ENCODE measurements at places on chromosomes 6 and 20.
A peak's percentile ranks its signal among the peaks of the same experiment; 100 is the strongest.

- DNase-seq = no peak
Observed at GRCh38 chr20:44069203-44070011, 117.6 kb downstream of the JPH2 start.

DNA sequence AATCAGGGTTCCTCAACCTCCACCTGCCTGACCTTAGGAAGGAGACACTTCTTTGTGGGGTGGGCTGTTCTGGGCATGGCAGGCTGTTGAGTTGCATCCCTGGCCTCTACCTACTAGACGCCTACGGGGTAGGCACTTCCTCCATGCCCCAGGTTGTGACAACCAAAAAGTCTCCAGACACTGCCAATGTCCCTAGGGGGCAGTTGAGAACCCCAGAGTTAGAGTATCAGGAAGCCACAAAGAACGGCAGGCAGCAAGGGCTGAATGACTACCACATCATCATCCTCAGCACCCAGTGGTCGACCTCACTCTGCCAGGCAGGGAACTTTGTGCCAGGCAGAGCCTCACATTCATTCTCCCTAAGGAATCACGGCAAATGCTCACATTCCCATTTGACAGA is 21.5 kb downstream of the PMEPA1 start:
- no peak for DNase-seq

DNA sequence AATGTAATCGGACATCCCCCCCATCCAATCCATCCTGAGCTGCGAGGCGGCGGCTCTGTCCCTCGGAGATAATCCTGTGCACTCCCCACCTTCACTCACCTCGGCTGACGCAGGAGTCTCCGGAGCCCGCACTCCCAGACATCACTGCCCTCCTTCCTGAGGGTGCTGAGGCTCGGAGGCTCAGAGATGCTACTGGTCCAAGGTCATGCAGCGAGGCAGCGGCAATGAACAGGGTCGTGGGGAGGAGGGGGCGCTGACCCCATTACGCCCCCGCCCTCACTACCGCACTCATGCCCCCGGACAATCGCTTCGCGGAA is 485 bp downstream of the ADISSP start:
- DNase-seq = no peak

- DNase-seq = no peak
Observed at GRCh38 chr6:52207066-52207465, 20.9 kb downstream of the IL17A start.

DNA sequence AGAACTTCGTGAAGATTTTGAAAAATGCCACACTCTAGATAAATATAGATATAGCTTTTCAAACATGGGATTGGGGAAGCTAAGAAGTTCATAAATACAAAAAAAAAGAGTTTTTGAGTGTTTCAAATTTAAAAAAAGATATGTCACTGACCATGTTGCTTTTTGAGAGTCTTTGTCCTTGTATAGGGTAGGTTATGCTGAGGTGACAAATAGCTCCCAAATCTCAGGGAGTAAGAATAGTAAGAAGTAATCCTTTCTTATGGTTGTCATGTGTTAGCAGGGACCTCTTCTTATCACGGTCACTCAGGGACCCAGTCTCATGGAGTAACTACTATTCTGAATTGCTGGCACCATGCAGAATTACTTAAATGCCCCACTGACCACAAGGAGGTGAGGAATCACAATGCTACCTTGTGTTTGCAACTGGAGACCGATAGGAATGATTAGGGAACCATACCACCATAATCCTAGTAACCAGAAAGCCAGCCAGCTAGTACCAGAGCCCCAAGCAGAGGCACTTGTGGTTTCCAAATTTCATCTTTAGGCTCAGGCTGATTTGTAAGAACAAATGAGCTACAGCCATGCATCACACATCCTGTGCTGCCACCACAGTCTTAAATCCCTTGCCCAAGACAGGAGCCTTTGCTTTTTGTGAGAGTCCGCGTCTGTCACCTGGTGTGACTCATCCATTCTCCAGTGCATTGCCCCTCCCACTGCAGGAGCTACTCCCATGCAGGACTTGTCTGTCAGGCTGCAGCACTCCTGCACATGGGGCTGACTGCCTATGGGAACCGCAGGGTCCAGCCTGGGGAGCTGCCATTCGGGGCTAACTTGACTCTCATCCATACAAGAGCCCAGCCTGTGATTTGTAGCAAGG is 42.4 kb upstream of the ADGRF4 start:
- peak; percentile 23 for DNase-seq

DNA sequence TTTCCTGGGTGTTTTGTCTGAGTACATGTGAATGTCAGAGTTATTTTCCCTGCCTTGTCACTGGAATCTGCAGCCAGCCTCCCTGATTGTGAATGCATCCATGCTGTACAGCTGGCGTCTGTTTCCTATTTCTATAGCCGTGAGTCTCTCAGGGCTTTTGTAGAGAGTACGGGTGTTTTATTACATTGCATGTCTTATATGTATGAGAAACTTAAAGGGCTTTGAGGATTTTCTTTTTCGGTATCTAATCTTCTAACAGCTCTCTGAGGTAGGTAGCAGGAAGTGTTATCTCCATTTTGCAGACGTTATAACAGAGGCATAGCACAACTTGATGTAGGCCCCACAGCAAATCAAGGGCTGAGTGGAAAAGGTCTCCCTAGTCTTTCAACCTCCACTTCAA is 272.9 kb downstream of the PRL start:
- no peak for DNase-seq

GRCh38 chr6:134472046-134472445 is 154.1 kb upstream of the SGK1 start:
- no peak for DNase-seq

DNA sequence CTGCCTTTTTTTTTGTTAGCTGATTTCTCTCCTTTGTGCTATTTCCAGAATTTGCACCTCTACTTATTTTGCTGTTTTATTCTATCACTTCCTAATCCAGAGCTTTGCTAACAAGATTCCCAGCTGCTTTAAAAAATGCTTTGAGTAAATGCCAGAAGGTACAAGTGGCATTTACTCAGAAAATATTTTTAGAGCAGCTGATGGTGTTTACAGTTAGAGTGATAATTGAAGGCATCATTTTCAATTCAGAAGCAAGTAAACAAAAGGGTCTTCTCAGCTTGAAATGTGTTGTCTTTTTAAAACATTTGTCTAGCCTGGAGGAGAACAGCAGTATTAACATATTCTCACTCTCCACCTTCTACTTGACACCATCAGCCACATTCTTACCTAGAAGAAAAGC is 99.9 kb downstream of the OTOR start:
- DNase-seq = no peak

GRCh38 chr6:166907373-166907841 is 48.9 kb downstream of the RNASET2 start:
- no peak for DNase-seq

- DNase-seq = no peak
Observed at GRCh38 chr20:57056651-57057050, 209.8 kb downstream of the BMP7 start.

GRCh38 chr20:16816192-16816591 is 68.0 kb downstream of the OTOR start:
- DNase-seq = no peak

DNA sequence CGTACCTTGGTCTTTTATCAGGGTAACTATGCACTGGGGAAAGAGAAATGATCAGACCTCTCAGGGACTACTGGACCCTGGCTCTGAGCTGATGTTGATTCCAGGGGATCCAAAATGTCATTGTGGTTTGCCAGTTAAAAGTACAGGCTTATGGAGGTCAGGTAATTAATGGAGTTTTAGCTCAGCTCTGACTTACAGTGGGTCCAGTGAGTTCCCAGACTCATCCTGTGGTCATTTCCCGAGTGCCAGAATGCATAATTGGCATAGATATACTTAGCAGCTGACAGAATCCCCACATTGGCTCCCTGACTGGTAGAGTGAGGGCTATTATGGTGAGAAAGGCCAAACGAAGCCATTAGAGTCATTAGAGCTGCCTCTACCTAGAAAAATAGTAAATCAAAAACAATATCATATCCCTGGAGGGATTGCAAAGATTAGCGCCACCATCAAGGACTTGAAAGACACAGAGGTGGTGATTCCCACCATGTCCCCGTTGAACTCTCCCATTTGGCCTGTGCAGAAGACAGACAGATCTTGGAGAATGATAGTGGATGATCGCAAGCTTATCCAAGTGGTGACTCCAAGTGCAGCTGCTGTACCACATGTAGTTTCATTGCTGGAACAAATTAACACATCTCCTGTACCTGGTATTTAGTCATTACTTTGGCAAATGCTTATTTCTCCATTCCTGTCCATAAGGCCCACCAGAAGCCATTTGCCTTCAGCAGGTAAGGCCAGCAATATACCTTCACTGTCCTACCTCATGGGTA is 152.4 kb downstream of the THBS2 start:
- no peak for DNase-seq

DNA sequence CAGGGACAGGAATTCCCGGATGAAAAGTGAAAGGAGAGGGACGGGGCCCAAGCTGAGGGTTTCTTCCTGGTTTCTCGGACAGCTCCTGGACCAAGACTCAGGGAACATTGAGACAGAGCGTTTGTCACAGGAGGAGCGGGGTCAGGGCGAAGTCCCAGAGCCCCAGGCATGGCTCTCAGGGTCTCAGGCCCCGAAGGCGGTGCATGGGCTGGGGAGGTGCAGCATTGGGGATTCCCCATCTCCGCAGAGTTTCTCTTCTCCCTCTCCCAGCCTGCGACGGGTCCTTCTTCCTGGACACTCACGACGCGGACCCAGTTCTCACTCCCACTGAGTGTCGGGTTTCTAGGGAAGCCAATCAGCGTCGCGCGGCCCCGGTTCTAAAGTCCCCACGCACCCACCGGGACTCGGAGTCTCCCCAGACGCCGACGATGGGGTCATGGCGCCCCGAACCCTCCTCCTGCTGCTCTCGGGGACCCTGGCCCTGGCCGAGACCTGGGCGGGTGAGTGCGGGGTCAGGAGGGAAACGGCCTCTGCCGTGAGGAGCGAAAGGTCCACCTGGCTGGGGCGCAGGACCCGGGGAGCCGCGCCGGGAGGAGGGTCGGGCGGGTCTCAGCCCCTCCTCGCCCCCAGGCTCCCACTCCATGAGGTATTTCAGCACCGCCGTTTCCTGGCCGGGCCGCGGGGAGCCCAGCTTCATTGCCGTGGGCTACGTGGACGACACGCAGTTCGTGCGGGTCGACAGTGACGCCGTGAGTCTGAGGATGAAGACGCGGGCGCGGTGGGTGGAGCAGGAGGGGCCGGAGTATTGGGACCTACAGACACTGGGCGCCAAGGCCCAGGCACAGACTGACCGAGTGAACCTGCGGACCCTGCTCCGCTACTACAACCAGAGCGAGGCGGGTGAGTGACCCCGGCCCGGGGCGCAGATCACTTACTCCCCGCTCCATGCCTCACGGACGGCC is 54.6 kb upstream of the POLR1H start:
- DNase-seq = peak; percentile 57

- no peak for DNase-seq
Observed at GRCh38 chr6:112936504-112936903, 589.4 kb downstream of the RFPL4B start.

GRCh38 chr6:28446818-28447511 is 3.7 kb upstream of the ZSCAN23 start:
- no peak for DNase-seq

DNA sequence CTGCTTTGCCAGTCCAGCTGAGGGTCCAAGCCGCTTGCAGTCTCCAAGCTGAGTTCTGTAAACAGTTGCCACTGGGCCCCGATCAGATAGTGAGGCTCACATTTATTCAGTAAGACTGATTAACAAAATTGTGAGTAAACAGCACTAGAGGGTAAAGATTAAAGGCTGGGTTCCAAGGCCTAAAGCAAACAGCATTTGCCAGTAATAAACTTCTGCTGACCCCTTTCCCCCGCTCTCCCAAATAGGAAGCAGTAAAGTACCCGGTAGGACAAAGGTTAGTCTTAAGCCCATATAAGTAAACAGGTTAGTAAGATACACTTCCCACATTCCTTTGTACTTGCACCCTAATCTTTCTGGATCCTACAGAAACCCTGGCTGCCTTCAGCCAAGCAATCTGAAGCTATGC is 181.8 kb downstream of the MEI4 start:
- no peak for DNase-seq

DNA sequence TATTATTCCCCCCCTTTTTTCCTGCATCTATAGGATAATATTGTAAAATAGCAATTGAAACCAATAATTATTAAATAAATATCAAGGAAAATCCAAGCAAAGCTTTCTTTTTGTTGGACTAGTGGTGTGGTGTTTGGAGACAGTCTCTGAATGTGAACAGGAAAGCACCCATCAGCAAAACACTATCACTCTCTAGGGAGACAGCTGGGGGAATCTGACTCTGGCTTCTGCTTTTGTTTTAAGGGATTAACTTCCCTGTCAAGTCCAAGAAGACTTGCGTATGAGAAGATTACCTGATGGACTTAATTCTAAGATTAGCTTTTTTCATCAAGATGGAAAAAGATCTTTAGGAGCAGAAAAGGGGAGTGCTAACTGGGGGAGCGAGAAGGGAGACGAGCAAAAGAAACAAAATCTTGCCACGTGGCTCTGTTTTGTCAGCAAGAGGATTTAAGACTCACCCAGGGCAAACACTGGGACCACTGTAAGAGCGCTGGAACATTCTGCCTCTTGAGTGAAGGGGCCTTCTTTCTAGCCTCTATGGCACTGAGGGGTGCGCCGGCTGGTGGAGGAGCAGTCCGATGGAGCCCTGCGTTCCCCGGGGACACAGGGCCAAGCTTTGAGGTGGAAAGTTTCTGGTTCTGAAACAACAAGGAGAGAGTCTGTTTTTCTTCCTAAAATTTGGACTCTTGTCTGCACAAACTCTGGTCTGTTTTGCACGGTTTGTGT is 570 bp downstream of the TULP4 start:
- no peak for DNase-seq

- no peak for DNase-seq
Observed at GRCh38 chr6:82611751-82612150, 248.1 kb downstream of the TPBG start.

GRCh38 chr6:4582506-4583417 is 193.4 kb upstream of the CDYL start:
- DNase-seq = peak; percentile 35

GRCh38 chr6:107673076-107673494 is 151.0 kb downstream of the SCML4 start:
- no peak for DNase-seq

DNA sequence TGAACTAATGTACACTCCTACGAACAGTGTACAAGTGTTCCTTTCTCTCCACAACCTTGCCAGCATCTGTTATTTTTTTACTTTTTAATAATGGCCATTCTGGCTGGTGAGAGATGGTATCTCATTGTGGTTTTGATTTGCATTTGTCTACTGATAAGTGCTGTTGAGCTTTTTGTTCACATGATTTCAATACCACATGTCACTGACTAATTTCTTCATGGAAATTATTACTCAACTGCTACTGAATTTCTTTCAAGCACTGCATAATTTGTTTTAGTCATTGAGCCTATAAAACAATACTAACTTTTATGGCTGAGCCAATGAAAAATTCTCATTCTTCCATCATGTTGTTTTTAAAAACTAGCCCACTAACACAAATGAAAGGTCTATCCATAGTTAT is 115.4 kb downstream of the FRK start:
- no peak for DNase-seq

DNA sequence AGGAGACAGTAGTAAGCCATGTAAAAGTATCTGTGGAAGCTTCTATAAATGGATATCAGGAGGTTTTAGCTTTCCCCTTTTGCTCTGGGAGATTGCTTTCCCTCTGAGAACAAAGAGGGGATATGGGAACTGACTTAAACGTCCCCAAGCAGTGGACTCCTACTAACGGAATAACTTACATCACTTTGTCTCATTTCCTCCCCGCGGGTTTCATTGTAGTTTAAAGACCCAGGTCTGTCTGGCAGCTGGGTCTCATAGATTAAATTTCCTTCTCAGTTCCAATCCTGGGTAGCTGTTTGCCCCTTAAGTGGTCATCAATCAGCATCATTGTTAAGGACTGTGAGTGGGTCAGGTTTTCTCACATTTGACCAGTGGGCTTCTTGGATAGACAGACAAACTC is 68.7 kb downstream of the PLAGL1 start:
- DNase-seq = no peak
